ENCODE measurements at places on chromosomes 5 and 9.

- DNase-seq: no peak
Observed at GRCh38 chr9:68925175-68925574, 88.7 kb downstream of the PRKACG start.

DNA sequence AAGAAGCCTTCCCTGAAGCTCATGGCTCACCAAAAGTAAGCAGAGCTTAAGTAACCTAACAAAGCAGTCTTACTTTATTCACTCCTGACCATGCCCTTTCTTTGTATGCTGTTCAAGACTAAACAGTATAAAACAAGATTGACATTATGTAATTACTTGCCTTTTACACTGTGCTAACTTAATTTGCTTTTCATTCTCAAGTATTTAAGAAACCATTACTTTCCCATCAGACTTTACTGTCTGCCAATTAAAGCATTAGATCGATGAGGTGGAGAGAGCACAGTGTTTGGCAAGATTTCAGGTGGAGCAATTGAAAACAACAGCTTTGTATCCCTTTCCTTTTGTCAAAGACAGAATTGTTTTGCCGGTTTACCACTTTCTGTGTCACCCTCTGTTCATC, 98.2 kb downstream of the RORB start:
- no peak for DNase-seq

DNA sequence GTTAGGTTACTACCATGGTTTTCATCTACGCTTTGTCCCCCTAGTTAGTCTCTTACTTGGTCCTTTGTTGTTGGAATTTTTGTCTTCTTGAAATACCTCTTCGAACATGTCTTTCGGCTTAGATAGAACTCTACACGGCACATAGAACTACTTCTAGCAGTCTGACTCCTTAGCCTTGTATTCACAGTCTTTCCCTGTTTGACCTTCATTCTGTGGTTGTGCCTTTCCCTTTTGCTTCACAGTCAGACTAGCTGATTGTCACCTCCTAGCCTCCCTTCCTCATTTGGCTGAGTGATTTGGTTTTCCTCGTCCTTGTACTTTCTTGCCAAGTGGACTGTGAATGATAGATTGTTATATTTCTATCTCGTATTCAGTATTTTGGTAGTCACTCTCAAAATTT, 10.7 kb downstream of the SMAD5 start:
- DNase-seq: no peak

GRCh38 chr5:1204693-1205242, 3.4 kb downstream of the SLC6A19 start:
- DNase-seq: no peak

DNA sequence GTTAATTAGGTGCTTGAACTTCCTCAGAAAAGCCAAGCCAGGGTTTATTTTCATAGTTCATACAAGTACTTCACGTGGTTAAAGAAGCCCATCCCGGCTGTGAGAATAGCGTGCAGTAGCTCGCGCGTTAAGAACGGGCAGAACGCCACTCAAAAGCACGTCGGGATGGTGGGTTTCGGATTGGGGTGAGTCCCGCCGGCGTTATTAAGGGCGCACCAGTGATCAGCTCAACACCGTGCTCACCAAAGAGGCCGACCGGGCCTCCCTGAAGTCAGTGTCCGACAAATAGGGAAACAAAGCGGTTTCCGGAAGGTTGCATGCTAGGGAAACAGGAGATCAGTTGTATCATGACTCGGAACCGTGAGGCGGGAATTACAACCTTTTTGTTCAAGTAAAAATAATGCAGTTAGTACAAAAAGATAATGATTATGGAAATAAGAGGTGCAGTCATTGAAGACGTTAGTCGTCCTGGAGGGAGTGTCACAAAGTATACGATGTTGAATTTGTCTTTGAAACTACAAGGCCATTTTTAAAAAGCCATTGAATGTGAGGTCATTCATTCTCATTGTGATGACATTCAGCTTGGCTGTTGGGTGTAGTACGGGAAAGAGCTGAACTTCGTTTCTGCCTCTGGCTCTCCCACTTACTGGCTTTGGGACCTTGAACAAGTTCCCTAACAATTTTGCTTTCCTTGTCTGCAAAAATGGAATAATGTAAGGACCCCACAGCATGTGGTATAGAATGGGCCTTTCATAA, 992 bp downstream of the SETD9 start:
- DNase-seq: no peak

GRCh38 chr5:40606077-40606765, 73.5 kb upstream of the PTGER4 start:
- DNase-seq: no peak

GRCh38 chr9:86624630-86625029, 270.4 kb upstream of the TUT7 start:
- DNase-seq: no peak

GRCh38 chr5:115892021-115892420, 50.3 kb downstream of the AP3S1 start:
- no peak for DNase-seq

GRCh38 chr9:110089681-110090370, 118.1 kb downstream of the C9orf152 start:
- DNase-seq: no peak

DNA sequence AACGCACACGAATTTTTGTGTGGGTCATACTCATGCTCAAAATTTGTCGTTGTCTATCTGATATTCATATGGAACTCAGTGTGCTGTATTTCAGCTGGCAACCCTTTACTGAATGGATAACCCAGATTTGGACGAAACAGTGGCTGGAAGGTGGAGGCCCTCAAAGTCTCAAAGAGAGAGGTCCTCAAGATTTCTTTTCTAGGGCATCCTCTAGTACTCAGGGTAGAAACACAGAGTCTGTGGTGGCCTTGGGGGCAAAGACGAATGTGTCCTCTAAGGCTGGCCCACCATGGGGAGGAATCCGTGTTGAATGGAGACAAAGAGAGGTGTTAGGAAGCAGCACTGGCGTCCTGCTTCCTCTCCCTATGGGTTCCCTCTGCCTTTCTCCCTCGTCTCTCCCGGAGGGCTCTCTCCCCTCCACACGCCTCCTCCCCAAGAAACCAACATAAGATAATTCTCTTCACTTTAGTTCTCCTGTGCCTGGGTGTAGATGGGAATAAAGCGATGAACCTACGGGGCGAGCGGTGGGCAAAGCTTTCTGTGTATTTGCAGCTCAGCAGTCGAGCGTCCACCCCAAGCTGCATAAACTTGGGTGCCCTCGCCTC, 333.7 kb downstream of the CWC27 start:
- no peak for DNase-seq

DNA sequence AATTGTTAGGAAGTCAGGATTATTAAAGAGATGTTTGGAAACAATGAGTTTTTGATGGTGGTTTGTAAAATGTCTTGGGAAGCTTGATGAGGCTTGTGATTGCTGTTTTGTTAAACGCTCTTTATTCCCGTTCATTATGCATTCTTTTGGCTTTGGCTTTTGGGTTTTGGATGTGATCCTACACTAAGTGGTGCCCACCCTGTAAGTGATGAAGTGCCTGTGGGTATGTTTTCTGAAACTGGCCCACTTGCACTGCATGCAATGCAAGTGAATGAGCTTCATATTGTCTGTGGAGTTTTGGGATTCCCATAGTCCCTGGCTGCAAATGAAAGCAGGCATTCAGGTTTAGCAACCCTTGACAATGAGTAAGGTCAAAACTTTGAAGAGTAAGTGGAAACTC, 1035.5 kb upstream of the WWC1 start:
- no peak for DNase-seq

DNA sequence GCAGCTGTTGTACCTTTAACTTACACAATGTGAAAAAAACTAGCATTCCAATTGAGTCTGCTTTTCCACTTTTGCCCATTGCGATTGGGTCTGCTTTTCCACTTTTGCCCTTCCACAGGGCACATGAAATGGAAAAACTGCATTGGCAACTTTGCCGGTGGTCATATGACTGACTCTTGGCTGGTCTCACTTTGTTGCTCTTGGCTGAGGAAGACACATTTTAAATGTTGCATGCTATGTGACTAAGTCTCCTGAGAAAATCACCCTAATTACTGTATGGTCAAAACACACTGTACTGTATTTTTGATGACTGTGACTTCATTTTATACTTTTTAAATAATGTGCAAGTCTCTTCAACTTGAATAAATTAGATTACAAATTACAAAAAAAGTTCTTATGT, 1.6 kb upstream of the OXCT1 start:
- DNase-seq: no peak

DNA sequence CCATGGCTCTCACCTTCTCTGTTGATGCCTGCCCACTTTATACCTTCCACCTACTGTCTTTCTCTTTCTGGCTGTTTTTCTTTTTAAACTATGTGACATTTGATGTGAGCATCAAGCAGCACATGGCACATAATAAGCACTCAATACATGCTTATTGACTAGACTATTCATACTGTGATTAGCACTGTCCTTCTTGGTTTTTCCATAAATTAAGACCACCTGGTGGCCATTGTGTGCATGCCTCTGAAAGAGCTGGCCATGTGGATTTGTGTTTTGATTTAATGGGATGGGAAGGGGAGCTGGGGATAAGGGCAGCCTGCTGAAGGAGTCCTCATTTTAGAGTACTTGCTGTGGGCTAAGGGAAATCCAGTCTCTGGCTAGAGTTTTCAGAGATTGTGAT, 79.4 kb downstream of the ARHGEF28 start:
- DNase-seq: no peak

DNA sequence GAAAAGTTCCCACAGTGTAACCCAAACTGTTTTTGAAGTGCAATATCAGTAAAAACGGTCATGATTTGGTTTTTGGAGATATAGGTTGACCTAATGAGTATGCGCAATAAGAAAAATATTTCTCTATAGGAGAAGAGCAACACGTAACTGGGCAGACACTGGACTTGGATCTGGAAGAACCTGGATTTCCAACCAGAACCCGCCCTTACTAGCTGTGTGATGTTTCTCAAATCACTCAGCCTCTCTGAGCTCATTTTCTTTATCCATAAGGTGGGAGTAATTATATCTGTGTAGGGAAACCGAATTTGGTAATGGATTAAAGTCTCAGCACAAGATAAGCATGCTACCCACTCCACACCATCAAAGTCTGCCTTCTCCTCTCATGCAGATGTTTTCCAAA, 169.1 kb downstream of the COL23A1 start:
- no peak for DNase-seq

GRCh38 chr5:60822285-60822556, 21.8 kb downstream of the ELOVL7 start:
- no peak for DNase-seq

DNA sequence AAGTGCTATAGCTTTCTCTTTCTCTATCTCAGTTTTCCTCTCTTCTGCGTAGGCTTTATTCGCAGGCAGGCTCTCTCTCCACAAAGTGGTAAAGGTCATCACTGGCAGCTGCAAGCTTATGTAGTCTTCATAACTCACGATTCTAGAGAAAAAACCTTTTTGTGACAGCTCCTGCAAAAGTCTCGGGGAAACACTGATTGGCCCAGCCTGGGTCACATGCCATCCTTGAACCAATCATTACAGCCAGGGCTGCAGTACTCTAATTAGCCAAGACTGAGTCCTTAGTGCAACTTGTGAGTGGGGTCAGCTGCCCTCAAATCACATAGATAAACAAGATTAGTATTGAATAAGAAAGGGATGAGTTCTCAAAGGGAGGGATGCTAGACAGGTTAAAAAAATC, 18.3 kb upstream of the FRMPD1 start:
- no peak for DNase-seq

DNA sequence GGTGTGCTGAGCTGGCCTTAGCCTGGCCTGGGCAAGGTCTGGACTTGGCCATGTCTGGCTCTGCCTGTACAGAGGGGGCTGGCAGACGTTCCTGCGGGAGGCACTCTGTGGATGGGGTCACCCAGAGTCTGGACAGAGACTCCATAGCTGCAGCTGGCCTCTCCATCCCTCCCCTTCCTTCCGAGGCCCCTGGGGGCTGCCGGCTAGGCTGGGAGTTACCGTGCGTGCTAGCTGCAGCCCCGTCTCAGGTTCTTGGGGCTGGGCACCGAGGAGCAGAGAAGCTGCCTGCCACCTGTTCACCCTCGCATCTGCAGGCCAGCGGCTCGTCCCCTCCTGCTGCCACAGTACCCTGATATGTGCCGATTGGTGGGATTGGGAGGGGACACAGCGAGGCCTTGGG, 63.4 kb downstream of the RXRA start:
- no peak for DNase-seq

DNA sequence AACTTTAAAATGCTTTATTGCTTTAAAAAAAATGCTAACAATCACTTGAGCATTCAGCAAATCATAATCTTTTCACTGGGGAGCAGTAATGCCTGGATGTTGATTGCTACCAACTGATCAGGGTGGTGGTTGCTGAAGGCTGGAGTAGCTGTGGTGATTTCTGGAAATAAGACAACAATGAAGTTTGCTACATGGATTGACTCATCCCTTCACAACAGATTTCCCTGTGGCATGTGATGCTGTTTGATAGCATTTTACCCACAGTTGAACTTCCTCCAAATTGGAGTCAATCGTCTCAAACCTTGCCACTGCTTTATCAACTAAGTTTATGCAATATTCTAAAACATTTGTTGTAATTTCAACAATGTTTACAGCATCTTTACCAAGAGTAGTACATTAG, 83.3 kb downstream of the MLLT3 start:
- no peak for DNase-seq

DNA sequence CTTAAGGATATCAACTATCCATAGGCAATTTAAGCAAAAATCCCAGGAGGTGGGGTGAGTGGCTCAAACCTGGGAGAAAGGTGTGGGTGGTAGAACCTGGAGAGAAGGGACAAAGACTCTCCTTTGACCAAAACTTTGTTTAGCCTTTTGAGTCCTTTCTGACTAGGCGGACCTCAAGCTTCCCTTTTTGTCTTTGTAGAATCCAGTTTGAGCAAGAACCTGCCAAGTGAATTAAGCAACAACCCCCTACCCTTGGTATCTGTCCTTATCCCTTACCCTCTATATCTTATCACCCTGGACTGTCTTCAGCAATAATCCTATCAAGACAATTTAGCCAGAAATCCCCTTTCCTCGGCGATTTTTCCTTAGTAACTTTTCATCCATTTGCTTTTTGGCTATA, 53.5 kb upstream of the SLC28A3 start:
- DNase-seq: no peak

DNA sequence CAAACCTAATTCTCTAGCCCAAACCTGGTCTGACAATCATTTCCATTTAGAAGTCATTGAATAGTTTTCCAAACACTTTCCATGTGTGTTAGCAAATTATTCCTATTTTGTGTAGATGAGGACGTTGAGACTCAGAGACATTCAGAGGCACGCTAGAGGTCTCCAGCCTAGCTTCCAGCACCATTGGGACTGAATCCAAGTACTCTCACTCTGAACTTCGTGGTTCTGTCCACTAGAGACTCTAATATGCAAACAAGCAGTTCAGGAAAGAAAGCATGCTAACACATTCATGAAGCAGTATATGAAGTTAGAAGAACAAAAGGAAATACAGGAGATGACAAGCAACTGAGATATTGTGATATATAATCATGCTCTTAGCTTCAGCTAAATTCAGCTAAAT, 354.8 kb downstream of the NTRK2 start:
- DNase-seq: no peak

DNA sequence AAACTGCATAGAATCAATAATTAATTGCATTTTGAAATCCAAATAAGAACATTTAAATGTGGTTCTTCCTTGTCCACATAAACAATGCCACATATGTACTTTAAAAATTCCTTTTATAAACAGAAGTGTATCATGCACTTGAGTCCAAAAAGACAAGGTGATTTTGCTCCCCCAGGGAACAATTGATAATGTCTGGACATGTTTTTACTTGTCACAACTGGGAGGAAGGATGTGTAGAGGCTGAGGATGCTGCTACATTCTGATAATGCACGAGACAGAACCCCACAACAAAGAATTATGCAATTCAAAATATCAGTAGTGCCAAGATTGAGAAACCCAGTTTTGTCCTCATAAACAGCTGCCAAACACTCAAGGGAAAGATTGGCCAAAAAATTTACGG, 181.1 kb upstream of the ISL1 start:
- DNase-seq: no peak

- no peak for DNase-seq
Observed at GRCh38 chr5:167451076-167451475, 840.4 kb upstream of the WWC1 start.
